Activated naive CD4-positive, alpha-beta T cell (primary cell): ENCODE measurements at places on chromosomes 5 and 9.

DNA sequence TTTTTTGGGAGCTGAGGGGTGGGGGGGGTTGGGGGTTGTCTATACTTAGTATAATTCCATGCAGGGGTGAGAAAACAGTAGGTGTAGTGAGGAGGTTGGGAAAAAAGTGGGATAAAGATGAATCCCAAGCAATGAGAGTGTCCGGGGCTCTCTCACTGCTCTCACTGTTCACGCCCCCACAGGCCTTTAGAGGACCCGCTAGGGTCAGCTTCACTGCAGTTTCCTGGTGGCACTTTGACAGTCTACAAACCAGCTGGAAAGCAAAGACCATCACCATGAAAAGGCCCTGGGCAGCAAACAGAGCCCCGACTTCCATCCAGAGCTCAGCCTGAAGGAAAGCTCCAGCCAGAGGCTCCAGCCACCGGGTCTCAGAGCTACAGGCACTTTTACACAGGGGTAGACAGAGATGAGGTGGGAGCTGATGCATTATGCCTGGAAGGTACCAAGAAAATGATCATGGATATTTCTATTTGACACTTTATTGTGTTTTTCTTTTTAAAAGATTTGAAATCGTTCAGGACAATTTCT is 355.1 kb downstream of the ADAMTS6 start:
- no peak for DNase-seq

DNA sequence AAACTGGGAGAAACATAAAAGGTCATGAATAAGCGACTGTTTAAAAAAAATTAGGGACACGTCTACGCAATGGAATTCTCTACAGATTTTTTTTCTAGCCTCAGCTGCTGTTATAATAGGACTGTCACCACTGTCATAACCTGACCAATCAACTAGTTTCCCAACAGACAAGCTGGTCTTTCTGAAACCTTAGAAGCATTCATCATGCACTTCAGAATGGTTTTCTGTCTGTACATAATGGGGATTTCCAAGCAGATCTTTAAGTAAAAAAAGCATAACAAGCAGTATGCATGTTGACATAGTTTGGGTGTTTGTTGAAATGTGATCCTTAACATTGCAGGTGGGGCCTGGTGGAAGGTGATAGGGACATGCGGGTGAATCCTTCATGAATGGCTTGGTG is 58.3 kb upstream of the SEMA6A start:
- DNase-seq: no peak

DNA sequence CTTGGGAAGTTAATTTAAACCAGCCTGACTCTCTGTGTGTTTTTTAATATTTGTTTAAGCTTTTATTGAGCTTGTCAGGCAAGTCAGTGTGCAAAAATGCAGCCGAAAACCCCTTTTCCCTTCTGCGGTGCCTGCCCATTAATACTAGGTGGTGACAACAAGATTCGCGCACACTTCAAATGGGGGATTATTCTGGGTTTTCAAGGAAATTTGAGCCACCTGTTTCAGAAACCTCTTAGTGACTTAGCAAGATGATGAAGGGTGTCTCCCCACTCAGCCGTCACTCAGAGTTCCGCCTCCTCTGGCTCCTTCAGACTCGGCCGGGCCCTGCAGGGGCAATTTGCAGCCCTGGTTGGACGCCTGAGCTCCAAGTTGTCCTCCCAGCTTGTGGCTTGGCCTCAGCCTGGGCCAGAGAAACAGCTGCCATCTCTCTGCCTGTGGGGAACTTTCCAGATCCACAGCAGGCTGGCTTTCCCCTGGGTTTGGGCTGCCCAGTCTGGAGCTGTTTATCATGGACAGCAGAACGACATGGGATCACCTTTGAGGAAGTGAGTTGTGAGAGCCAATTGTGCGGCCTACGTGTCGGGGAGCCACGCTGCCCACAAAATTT is 75.9 kb downstream of the SPRY4 start:
- no peak for DNase-seq

GRCh38 chr9:124812441-124812876 is 35.5 kb downstream of the OLFML2A start:
- no peak for DNase-seq

DNA sequence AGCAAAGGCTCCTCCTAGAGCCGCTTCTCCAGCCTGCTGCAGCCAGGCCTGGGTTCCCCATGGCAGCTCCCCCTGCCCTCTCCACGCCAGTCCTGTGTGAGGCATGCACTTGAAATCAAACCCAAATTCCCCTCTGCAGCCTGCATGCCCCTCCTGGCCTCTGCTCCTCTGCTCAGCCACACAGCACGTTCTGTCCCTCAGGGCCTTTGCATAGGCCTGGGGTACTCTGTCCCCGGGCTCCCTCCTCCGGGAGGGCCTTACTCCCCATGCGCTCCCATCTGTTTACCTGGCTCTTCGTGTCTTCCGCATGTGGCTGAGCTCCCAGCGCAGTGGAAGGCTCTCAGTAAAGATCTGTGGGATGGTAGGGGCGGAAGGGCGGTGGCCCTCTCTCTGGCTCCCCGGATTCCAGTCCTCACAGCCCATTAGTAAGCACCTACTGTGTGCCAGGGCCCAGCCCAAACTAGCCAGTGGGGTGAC is 203.5 kb upstream of the IER5L start:
- no peak for DNase-seq

DNA sequence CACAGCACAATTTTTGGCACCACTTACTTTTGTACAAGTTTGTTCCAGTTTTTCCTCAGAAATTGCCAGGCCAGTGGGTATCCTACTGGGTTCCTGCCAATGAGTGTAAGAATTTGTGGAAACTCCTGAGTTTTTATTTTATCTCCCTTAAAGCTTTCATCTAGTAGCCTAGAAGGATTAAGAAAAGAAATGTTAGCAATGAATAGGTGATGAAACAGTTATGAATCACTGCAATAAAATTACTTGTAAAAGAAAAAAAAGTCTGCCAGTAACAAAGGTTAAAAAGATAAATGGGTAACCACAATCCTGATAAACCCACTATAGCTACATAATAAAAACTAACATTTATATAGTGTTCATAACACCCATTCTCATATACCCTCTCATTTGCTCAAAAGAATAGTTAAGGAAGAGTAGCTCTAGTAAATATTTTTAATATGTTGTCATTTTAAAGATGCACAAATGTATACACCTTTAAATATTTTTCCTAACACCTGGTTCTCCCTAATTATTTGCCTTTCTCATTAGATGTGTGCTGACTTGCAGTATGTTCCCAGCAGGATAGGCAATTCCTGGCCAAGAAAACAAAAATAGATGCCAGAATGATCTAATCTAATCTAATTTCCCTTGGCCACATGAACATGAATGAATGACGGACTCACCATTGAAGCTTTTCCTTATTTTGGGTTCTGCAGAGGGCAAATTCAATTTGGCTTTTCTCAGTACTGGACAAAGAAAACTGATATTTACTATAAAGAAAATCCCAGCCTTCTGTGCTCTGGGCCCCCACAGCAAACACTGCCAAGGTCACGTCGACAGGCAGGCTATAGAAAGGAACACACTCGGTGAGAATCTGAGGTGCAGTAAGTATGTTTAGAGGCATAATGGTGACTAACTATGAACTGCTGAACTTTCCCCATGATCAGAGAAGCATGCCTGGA is 26.4 kb downstream of the ERAP1 start:
- no peak for DNase-seq

DNA sequence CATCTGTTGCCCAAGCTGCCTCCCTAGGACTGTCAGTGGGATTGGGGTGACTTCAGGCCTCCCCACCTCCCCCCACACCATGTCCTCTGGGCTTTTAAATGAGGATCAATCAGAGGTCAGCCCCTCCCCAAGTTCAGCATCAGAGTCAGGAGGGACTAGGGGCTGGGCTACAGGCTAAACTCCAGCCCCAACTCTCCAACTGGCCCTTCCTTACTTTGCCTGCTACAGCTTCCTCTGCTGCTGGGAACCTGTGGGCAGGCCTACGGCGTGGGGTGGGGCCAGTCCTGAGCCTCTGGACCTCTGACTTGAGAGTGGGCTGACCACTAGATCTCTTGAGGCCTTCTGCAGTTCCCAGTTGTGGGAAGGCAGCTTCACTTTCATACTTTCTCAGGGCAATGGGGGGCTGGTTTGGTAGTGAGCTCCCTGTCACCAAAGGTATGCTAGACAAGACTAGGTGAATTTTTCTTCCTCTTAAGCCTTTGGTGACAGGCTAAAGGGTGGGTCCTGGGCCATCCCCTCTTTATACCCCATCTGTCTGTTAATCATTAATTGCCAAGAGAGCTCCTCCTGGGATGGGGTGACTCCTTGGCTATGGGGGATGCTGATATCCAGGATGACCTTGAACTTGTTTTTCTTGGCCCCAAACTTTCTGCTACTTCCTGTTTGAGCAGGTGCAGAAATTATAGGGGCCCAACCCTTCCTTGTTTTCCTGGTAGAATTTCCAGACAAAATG is 10.8 kb upstream of the DAB2IP start:
- no peak for DNase-seq

DNA sequence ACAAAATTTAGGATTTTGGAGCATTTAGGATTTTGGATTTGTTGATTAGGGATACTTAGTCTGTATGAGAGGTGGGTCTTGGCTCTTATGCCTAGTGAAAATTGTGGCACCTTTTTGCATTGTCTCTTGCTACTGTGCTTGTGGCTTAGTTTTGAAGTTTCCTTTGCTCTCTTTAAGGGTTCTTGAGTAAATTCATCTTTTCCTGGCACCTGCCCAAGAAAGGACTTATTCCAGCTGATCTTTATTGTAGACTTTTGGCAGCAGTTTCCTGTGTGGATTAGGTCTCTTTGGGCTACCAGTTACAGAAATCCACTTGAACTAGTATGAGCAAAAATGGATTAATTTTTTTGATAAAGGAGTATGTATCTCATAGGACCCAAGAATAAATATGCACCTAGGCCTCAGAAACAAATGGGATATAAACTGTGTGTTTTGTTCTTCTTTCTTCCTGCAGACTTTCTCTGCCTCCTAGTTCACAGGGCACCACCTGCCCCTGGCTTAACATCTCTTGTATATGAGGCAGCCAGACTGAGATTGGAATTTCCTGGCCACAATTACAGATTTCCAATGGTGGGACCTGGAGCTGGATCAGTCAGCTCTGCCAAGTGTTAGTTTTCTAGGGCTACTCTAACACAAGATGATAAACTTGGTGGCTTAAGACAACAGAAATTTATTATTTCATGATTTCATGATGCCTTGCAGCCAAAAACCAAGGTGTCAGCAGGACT is 44.6 kb downstream of the FOCAD start:
- DNase-seq: no peak
